ENCODE measurements at places on chromosomes 7 and 10. TPM values are rescaled to one million over a fixed set of nuclear protein-coding genes. Genes with fewer than 3 reads are reported as not detected.

- no peak for DNase-seq
Measured at GRCh38 chr7:129341816-129342806, 92.1 kb upstream of the STRIP2 start.

GRCh38 chr10:19745672-19746071, 70.6 kb upstream of the PLXDC2 start:
- DNase-seq, result no peak

DNA sequence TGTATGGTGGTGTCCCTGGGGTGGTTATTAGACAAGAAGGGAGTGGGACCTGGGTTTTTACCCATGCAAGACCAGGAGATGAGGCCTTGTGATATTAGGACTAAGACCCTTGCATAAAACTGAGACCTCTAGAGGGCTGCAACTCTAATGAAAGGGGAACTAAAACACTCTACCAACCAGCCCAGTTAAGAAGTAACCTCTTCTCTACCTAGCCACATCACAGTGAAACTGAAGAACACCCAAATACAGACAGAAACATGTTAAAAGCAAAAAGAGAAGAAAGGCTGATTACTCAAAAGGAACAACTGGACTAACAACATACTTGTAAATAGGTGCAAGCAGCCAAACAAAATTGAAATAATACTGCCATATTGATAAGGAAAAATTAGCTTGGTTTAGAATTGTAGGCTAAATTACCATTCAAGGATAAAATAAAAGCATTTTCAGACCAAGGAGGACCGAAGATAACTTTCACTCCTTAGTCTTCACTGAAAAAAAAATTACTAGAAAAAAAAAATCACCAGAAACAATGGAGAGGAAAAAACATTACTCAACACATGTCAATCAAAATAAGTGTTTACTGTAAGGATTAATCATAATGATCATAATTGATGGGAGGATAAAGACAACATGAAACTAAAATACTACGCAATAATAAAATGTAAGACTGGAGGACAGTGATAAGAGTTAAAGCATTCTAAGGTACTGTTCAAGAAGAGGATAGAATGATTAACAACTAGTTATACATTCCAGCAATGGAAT, 27.6 kb downstream of the ERLIN1 start:
- no peak for DNase-seq

DNA sequence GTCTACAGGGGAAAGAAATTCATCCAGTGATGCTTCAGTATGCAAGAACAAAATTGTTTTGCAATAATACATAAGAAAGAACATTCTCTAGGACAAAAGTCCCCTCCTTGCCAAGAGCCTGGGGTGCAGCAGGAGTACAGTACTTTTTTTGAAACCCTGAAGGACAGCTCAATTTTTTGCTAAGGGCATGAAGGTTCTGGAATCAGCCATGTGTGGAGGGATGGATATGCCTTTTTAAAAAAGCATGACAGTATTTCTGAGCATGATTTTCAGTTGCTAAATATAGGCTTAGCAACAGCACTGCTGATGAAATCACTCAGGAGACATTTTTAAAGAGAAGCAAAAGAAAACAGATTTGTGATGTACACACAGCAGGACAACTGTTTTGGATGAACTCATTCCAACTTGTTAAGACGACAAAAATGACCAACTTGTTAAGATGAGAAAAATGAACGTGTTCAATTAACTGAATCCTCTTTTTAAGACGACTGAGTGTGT, 39.3 kb downstream of the HBP1 start:
- DNase-seq, result no peak

Gene ATOH7
- total RNA-seq, result not detected

Gene SPDYE11
- total RNA-seq, result not detected

Gene COL28A1
- 3.0 TPM for total RNA-seq

Gene TAF3
- 8.8 TPM for total RNA-seq

Gene SLC39A12
- total RNA-seq, result 0.44 TPM

Gene ZNF503
- total RNA-seq, result 19.8 TPM
